ENCODE measurements at places on chromosomes 12 and 14.

GRCh38 chr14:92431199-92431725 is 82.3 kb upstream of the RIN3 start:
- DNase-seq: no peak

- peak; percentile 31 for DNase-seq
Observed at GRCh38 chr12:47361389-47362021, 281.7 kb upstream of the AMIGO2 start.

DNA sequence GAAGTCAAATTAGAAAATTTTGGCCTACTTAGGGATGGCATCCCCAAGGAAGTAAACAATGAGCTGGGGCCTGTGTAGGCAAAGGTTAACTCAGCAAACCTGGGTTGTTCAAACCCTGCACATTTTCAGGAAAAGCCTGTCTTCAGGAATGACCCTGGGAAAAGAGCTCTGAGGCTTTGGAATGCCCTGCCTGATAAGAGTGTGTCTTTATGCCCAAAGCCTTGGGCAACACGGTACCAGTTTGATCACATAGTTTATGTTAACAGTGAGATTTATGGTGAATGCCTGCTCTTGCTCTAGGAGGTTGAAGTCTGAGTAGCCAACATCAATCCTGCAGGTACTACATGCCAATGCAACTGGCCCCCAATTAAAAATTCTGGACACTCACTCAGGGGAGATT is 28.2 kb upstream of the STAB2 start:
- no peak for DNase-seq

DNA sequence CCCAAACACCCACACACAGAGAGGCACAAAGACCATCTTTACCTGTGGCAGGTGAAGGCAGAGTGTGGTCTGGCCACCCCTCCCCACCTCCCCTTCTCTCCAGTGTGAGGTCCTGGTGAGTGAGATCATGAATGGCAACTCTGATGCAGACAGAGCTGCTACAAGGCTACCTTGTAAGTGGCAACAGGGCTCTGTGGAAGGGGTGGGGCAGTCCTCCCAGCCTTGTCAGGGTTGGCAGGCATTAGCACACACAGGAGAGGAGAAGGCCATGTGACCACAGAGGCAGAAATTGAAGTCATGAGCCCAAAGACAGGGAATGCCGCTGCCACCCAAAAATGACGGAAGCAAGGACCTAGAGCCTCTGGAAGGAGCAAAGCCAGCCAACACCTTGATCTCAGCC is 30.7 kb downstream of the VWF start:
- no peak for DNase-seq

- DNase-seq: no peak
Observed at GRCh38 chr12:45234139-45234865, 18.4 kb downstream of the ANO6 start.

- DNase-seq: no peak
Observed at GRCh38 chr12:42309996-42310395, 15.9 kb downstream of the ZCRB1 start.

- DNase-seq: no peak
Observed at GRCh38 chr12:131994589-131994988, 44.8 kb downstream of the EP400 start.

DNA sequence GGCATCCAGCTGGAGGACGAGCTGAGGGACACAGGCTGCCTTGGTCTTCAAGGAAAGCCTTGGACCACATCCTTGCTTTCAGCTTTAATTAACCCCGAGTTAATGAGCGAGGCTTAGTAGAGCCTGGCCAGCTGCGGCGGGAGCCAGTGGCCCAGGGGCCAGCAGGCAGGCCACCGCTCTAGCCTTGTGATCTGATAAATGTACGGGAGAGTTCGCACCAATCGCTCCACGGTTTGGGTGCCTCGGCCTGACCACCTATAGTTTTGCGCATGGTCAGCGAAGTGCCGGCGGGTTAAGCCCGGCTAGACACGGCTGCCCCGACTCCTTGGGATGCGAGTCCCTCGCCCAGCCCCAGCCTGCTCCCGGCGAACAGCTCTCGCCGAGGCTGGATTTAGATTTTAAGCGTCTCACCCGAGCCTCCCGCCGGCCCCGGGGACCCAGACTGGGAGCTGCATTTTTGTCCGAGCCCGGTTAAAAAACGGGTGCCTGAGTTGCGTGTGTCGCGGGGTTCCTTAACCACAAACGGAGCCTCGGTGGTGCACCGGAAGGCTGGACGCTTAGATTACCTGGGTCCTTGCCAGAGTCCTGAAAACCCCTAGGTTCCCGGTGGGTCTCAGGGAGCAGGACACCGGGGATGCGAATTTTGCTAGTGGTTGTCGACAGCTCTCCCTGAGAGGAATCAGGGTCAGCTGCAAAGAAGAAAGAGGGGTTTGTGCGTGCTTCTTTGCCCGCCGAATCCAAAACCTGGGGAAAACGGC is 2.9 kb upstream of the HOXC12 start:
- DNase-seq: no peak

GRCh38 chr14:90168425-90169105 is 87.8 kb upstream of the PSMC1 start:
- DNase-seq: no peak

DNA sequence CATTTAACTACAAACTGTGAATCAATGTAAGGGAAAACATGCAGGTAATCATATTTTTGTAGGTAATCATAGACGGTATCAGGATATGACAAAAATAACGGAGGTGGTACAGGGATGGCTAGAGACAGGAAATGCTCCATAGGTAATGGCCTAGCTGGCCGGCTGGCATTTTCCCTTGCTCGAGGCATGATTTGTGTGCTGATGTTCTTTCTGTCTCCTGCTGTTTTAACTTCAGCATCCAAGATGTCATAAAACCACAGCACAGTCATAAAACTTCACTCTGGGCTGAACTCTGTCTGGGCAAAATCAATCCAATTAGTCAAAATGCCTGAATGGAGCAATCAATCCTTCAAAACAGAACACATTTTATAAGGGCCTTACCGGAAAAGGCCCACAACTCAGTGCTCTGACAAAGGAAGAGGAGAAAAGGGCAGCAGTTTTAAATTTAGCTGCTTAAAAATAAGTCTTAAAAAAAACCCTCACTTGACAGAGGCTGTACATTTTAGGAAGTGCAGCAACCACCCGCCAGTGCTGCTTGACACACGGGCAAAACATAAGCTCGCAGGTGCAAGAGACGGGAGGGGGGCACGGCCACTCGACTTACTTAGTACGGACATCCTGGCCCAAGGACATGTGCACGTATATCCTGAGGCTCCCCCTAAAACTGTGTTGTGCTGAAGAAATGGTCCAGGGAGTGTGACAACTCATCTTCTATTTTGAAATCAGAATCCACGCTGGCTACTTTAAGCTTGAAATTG is 40.5 kb upstream of the GPR68 start:
- no peak for DNase-seq

GRCh38 chr12:120703311-120703942 is 6.8 kb upstream of the UNC119B start:
- no peak for DNase-seq

GRCh38 chr12:90112666-90113065 is 404.0 kb upstream of the ATP2B1 start:
- no peak for DNase-seq

GRCh38 chr14:104927432-104927816 is 2.7 kb downstream of the PLD4 start:
- DNase-seq: no peak

DNA sequence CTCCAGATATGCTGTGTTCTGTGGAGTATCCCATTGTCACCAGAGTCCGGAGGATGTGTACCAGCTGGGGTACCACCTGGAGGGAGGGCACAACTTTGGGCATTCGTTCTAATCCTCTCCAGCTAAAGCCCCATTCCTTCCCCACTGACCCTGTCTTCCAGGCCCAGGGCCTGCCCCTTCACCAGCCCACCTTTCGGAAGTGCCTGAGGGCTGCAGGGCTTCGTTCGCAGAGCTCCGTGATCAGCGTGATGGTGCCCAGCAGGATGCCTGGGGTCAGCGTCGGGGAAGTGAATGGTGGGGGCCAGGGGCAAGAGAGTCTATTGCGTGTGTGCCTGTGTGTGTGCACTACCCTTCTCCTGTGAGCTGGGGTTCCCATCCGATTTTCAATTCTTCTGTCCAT is 2.0 kb downstream of the AP1G2 start:
- DNase-seq: no peak

DNA sequence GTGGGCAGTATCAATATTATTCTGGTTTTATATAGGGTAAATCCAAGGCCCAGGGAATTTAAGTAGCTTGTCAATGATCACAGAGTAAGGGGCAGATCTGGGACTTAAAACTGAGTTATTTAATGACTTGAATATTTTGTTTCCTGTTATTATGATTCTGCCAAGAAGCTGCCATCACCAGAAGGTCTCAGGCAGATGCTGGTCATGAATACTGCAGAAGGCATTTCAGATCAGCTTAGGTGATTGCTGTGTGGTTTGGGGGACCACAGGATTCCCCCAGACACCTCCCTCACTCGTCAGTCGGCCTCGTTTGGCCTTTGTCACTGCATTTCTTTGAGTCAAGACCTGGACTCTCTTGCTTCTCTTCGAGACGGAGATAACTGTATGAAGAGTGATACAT is 47.7 kb upstream of the EVL start:
- no peak for DNase-seq

- no peak for DNase-seq
Observed at GRCh38 chr14:60317609-60318008, 68.6 kb downstream of the PPM1A start.

DNA sequence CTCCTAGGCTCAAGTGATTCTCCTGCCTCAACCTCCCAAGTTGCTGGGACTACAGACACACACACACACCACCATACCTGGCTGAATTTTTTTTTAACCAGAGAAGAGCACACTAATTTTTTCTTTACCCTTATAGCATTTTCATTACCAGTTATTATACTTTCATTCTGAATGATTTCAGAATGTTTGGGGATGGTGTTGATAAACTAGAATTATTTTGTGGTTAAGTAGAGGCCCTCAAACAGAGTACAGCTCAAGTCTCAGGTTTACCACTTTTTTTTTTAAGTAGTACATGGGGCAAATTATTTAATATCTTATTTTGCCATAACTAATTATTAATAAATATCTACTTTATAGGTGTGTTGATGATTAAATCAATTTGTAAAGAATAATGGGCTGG is 86.6 kb downstream of the FUT8 start:
- DNase-seq: no peak

DNA sequence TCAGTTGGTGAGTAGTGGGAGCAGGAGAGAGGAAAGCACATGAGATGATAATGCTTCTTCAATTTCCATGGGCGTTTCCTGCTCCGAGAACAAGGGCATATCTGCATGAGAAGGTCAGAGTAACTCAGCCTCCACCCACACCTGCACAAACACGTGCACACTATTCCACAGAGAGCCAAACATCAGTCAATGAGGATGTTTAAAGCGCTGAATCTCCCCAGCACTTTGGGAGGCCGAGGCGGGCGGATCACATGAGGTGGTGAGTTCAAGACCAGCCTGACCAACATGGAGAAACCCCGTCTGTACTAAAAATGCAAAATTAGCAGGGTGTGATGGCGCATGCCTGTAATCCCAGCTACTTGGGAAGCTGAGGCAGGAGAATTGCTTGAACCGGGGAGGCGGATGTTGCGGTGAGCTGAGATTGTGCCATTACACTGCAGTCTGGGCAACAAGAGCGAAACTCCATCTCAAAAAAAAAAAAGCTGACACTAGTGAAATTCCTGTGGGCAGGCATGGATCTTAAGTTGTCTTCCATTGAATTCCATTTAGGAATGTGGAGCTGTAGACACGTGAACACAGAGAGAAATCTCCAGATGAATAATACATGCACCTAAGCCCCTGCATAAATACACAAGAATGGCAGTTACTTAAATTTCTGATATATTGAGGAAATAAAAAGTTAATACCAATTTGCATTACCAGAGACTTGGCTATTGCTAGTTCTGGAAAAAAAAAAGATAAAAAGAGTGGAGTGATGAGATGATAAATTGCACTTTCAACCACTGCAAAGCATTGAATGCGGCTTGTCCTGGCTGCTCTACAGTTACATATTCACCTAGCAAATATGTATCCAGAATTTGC is 1097.4 kb upstream of the TMEM132C start:
- DNase-seq: no peak

- DNase-seq: no peak
Observed at GRCh38 chr12:103556890-103557627, 30.0 kb upstream of the STAB2 start.

DNA sequence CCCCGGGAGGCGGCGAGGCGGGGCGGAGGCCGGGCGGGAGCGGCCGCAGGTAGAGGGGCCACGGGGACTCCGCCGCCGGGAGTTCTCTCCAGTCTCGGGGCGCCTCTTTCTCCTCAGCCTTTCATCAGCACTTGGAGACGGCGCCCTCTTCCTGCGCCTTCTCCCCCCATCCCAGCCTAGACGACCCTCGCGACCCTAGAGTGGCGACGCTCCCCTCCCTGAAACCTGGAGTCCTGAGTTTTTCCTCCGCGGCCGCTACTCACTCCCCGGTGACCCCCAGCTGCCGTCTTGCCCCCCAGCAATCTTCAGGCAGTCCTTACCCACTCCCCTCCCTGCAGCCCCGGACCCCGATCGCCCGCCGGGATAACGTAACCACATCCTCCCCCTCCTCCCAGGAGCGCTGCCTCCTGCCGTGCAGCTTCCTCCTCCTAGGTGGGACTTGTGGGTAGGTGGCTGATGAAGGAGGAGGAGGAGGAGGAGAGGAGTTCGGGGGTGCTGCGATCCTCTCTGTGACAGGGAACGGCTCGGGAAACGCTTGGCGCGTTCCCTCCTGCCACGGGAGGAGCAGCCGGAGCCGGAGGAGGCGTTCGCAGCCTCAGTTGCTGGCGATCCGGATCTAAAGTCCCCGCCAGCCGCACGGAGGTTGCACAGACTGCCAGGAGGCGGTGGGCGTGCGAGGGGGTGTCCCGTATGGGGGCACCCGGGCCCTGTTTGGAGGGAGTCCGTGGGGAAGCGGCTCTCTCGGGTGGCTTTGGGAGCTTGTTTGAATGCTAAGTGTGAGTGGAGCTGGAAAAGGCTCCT is 891 bp downstream of the PLEKHA5 start:
- DNase-seq: no peak

DNA sequence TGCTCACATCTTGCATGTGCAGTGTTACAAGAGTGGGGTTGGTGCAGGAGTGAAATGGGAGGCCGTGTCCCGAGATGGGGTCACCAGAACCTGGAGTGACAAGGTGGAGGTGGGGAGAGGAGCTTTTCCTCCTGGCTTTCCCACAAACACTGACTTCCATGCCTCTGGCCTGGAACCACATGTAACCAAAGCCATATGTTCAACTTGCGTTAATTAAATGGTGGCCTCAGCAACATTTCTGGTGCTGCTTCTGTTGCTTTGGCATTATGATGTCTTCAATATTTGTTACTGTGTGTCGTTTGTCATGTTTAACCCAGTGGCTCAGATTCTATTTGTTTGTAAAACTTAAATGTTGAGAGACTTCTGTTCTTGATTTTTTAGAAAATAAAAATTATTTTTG is 110.2 kb downstream of the VCPKMT start:
- DNase-seq: no peak

DNA sequence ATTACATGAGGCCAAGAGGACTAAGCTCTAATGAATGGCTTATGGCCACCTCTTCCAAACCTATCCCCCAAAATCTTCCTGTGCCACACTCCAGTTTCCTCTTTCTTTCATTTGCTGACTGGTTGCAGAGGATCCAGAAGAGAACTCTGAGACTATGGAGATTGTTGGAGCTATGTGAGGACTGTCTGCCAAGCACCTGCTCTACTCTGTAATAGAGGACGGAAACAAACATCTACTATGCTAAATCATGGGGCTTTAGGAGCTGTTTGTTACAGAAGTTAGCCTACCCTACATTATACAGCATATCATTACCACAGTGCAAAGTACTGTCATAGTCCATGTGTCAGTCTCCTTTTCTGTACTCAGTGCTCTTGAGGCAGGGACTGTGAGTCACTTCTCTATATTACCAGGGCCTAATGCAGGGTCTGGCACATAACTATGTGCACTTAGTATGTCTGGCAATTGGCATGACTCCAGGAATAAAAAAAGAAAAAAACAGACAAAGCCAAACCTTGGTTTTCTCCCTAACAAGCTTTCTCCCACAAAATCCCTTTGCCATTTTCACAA is 95.1 kb downstream of the RPAP3 start:
- DNase-seq: no peak

All from activated CD4-positive, alpha-beta T cell treated with anti-CD3 and anti-CD28 coated beads, Interleukin-2, amount 50 U/mL, for 4 hours (primary cell).